ENCODE measurements at places on chromosomes 2 and 18. TPM values are rescaled to one million over a fixed set of nuclear protein-coding genes. Genes with fewer than 3 reads are reported as not detected.
A peak's percentile ranks its signal among the peaks of the same experiment; 100 is the strongest.

AQP12B gene
- 0.50 TPM for polyA plus RNA-seq

SOS1 gene
- 18.4 TPM for polyA plus RNA-seq

SERPINB4 gene
- not detected for polyA plus RNA-seq

- H3K27me3 ChIP-seq, result no peaks in the 10 kb centered on the region
- no peak overlapping the region for H3K4me3 ChIP-seq
- peaks cover 13% of the 10 kb centered on the region for H3K4me1 ChIP-seq
- no peak overlapping the region for H3K27ac ChIP-seq
- H3K36me3 ChIP-seq, result no peaks in the 10 kb centered on the region
- DNase-seq, result no peak
These were observed 24.6 kb downstream of the RTN4 start for GRCh38 chr2:55025627-55026026.

- no peaks in the 10 kb centered on the region for H3K27me3 ChIP-seq
- no peak overlapping the region for H3K27ac ChIP-seq
- H3K4me3 ChIP-seq, result no peak overlapping the region
- no peak for DNase-seq
- no peaks in the 10 kb centered on the region for H3K36me3 ChIP-seq
These were observed 499.1 kb upstream of the HS6ST1 start for GRCh38 chr2:128817813-128818212.

DNA sequence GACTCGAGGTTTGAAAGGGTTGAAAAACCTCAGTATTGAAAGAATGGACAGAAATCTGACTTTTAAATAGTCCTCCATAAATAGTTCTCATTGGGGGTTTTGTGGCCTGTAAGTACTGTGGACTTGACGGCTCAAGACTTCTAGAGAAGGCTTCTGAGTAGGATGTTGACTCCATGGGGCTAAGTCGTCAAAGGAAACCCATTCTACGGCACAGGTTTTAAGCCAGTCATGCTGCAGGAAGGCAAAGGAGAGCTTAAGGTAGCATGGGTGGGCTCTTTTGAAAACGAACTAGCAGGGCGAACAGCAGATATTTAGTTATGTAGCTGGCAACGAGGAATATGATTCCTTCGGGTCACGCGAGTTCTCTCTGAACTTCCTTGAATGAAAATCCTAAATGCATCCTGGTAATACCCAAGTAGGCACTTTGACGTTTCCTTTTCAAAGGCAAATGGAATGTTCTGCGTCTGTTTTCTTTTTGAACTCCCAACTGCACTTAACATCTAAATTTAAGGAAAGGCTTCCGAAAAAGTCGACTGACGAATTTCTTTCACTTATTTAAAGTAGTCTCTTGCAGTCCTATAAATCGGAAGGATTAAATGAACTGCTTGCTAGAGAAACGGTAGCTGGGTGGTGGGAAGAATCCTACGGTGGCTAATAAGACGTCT lies 1.1 kb upstream of the NEDD4L start:
- H3K27me3 ChIP-seq, result peaks cover 10% of the 10 kb centered on the region
- peak overlapping the region; percentile 83 for H3K4me3 ChIP-seq
- no peak for DNase-seq
- H3K27ac ChIP-seq, result no peak overlapping the region

- peaks cover 19% of the 10 kb centered on the region for H3K36me3 ChIP-seq
- peak within 1 kb of the TSS; percentile 99 for H3K27ac ChIP-seq
- peak within 1 kb of the TSS; percentile 94 for H3K4me3 ChIP-seq
These were observed at the start of gene CCDC141 for GRCh38 chr2:179049546-179050311. Gene CCDC141 (minus strand): TSS chr2:179050137. CDS start chr2:179049941, 196 bp downstream.

GRCh38 chr2:229273723-229274338 lies 2.7 kb upstream of the PID1 start:
- H3K27me3 ChIP-seq, result peaks cover 30% of the 10 kb centered on the region
- H3K27ac ChIP-seq, result no peak overlapping the region
- peak; percentile 68 for DNase-seq
- no peaks in the 10 kb centered on the region for H3K4me1 ChIP-seq
- no peaks in the 10 kb centered on the region for H3K36me3 ChIP-seq
- no peak overlapping the region for H3K4me3 ChIP-seq

- no peaks in the 10 kb centered on the region for H3K27me3 ChIP-seq
- H3K4me3 ChIP-seq, result no peak overlapping the region
- H3K4me1 ChIP-seq, result peaks cover 7% of the 10 kb centered on the region
- no peaks in the 10 kb centered on the region for H3K36me3 ChIP-seq
- no peak for DNase-seq
- no peak overlapping the region for H3K27ac ChIP-seq
These were observed 439.5 kb downstream of the MEIS1 start for GRCh38 chr2:66874411-66874810.

DNA sequence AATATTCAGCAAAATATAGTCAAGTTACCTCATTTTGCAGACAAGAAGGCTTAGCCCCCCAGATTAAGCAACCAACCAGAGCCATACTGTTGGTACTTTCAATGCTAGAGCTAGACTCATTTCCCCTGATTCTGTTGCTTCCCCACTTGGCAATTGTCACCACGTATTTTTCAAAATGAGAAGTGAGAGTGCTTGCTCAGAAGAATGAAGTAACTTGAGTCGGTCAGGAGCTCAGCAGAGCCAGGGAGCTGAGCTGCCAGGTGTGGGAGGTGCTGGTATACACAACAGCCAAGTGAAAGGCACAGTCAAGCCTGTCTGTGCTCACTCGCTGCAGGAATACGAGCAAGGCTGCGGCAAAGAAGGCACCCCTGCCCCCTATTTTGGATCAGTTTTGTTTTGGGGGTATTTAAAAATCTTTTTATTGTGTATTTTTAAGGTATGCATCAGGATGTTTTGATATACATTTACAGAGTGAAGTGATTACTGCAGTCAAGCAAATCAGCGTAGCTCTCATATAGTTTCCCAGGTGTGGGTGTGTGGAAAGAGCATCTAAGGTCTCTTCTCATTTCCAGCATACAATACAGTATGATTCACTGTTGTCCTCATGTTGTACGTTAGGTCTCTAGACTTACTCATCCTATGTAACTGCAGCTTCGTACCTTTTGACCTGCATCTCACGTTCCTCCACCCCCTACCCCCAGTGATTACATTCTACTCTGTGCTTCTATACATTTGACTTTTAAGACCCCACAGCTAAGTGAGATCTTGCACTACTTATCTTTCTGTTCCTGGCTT lies 62.4 kb downstream of the MRPS9 start:
- no peak overlapping the region for H3K4me3 ChIP-seq
- H3K27me3 ChIP-seq, result no peaks in the 10 kb centered on the region
- H3K4me1 ChIP-seq, result peaks cover 6% of the 10 kb centered on the region

DNA sequence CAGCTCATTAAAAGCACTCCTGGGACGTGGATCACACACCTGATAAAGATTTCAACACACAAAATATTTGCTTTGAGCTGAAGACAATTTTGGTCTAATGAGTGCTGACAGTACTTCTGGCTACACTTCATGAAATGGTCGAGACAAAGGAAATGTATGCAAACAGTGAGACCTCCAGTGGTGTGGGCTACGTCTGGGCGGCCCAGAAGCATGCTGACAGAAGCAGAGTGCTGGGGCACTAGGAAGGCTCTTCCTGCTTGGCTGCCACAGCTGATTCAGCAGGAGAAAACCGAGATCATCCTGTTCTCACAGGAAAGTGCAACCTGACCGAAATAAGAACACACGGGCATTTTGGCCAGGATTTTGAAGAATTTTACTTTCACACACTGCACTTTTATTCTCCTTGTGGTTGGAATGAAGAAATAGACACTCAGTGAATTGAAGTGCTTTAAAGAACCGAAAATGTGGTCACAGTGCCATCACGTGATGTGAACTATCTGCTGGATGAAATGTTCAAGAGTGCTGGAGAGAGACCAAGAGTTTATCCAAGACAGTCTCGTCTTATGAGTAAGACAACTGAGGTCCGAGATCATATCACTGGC lies 149.5 kb downstream of the CCBE1 start:
- H3K27ac ChIP-seq, result peak overlapping the region; percentile 37
- no peaks in the 10 kb centered on the region for H3K27me3 ChIP-seq
- peaks cover 19% of the 10 kb centered on the region for H3K4me1 ChIP-seq
- H3K4me3 ChIP-seq, result no peak overlapping the region
- H3K36me3 ChIP-seq, result no peaks in the 10 kb centered on the region
- peak; percentile 93 for DNase-seq

- H3K36me3 ChIP-seq, result no peaks in the 10 kb centered on the region
- H3K4me3 ChIP-seq, result peak overlapping the region; percentile 84
- no peak overlapping the region for H3K27ac ChIP-seq
- peak; percentile 43 for DNase-seq
- H3K4me1 ChIP-seq, result no peaks in the 10 kb centered on the region
These were observed 1.6 kb downstream of the CRIM1 start for GRCh38 chr2:36356990-36357846.

- no peak overlapping the region for H3K4me3 ChIP-seq
- H3K4me1 ChIP-seq, result no peaks in the 10 kb centered on the region
- H3K36me3 ChIP-seq, result no peaks in the 10 kb centered on the region
- H3K27me3 ChIP-seq, result peaks cover 4% of the 10 kb centered on the region
- H3K27ac ChIP-seq, result no peak overlapping the region
These were observed 33.5 kb upstream of the CCDC93 start for GRCh38 chr2:118047380-118047826.

DNA sequence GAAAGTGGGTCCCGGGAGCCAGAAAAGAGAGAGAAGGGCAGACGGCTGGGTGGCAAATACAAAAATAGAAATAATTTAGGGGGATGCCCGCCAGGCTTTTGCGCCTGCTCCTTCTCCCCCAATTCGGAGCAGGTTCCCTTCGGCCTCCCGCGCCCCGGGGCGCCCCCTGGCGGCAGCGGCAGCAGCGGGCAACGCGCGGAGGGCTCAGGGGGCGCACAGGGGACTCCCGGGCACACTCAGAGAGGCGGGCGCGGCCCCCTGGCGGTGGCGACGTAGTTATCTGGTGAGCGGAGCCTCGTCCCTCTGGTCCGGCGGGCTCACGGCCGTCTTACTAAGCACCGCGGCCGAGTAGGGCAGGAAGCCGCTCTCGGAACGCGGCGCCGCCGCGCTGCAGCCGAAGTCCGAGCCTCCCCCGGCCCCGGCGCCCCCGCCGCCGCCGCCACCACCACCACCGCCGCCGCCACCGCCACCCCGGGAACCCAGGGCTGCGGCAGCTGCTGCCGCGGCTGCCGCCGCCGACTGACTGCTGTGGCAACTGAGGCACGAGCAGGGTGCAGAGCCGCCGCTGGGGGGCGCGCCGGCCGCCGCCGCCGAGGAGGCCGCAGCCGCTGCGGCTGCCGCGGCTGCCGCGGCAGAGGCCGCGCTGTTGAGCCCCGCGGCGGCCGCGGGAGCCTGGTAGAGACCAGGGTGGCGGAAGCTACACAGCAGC lies 3.8 kb downstream of the EVX2 start:
- DNase-seq, result peak; percentile 93
- no peaks in the 10 kb centered on the region for H3K36me3 ChIP-seq
- peaks cover 3% of the 10 kb centered on the region for H3K4me1 ChIP-seq
- peaks cover 100% of the 10 kb centered on the region for H3K27me3 ChIP-seq

- H3K36me3 ChIP-seq, result no peaks in the 10 kb centered on the region
- no peak for DNase-seq
- peaks cover 6% of the 10 kb centered on the region for H3K4me1 ChIP-seq
- no peak overlapping the region for H3K4me3 ChIP-seq
- peaks cover 34% of the 10 kb centered on the region for H3K27me3 ChIP-seq
These were observed 404.1 kb upstream of the ACVR2A start for GRCh38 chr2:147440734-147441133.

DNA sequence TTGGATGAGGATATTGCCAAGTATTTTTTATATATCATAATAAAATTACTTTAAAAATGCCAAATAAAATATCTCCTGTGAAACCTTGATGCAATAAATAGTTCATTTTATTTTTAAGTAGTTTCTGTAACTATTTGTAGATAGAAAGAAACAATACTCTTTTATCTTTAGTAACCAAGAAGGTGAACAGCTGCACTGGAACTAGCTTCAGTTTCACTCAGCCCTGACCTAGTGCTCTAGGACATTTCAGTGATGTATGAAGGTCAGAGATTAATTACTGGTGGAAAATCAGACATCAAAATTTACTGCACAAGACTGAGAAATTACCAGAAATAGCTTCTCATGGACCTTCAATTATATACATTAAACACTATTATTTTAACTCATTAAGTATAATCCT lies 1305.0 kb downstream of the CNTNAP5 start:
- H3K27me3 ChIP-seq, result no peaks in the 10 kb centered on the region
- H3K4me1 ChIP-seq, result peaks cover 7% of the 10 kb centered on the region
- H3K4me3 ChIP-seq, result no peak overlapping the region
- H3K36me3 ChIP-seq, result no peaks in the 10 kb centered on the region
- no peak overlapping the region for H3K27ac ChIP-seq

DNA sequence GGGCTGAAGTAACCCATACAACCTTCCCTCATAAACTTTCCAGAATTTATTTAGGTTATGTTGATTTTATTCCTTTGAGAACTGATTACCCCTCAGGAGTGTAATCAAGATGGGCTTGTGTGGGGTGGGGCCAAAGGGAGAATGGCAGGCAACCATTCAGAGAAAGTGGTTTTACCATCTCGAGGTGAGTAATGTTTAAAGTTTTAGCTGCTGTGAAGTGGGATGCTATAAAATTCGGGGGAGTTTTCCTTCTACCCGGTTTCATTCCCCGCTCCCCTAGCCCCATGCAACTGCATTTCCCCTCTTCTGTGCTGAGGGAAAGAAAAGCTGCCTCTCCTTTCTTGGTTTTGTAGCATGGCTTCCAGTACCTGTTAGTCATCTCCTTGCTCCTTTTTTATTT lies 34.7 kb downstream of the MAP4K4 start:
- peaks cover 41% of the 10 kb centered on the region for H3K4me1 ChIP-seq
- no peak for DNase-seq
- H3K36me3 ChIP-seq, result no peaks in the 10 kb centered on the region
- peak overlapping the region; percentile 56 for H3K27ac ChIP-seq

GRCh38 chr18:24003903-24004640 lies 10.5 kb upstream of the TTC39C start:
- H3K4me3 ChIP-seq, result no peak overlapping the region
- no peaks in the 10 kb centered on the region for H3K36me3 ChIP-seq
- no peaks in the 10 kb centered on the region for H3K4me1 ChIP-seq
- no peaks in the 10 kb centered on the region for H3K27me3 ChIP-seq
- no peak for DNase-seq
- H3K27ac ChIP-seq, result no peak overlapping the region

- peaks cover 20% of the 10 kb centered on the region for H3K27me3 ChIP-seq
- H3K4me1 ChIP-seq, result peaks cover 24% of the 10 kb centered on the region
- no peak for DNase-seq
- no peaks in the 10 kb centered on the region for H3K36me3 ChIP-seq
These were observed 239.9 kb downstream of the PAX3 start for GRCh38 chr2:222058819-222059445.

- no peaks in the 10 kb centered on the region for H3K36me3 ChIP-seq
- no peak for DNase-seq
- H3K27ac ChIP-seq, result no peak overlapping the region
- H3K4me3 ChIP-seq, result no peak overlapping the region
- no peaks in the 10 kb centered on the region for H3K27me3 ChIP-seq
These were observed 69.1 kb downstream of the ACKR3 start for GRCh38 chr2:236638707-236639106.

GRCh38 chr2:160353166-160353565 lies 140.4 kb downstream of the RBMS1 start:
- no peaks in the 10 kb centered on the region for H3K36me3 ChIP-seq
- no peak overlapping the region for H3K4me3 ChIP-seq
- H3K4me1 ChIP-seq, result peaks cover 38% of the 10 kb centered on the region
- no peaks in the 10 kb centered on the region for H3K27me3 ChIP-seq
- no peak overlapping the region for H3K27ac ChIP-seq

GRCh38 chr2:61537277-61537949 lies 743 bp downstream of the XPO1 start:
- peak; percentile 53 for DNase-seq
- H3K36me3 ChIP-seq, result peaks cover 3% of the 10 kb centered on the region
- H3K27ac ChIP-seq, result peak overlapping the region; percentile 97
- H3K4me1 ChIP-seq, result peaks cover 13% of the 10 kb centered on the region
- H3K4me3 ChIP-seq, result peak overlapping the region; percentile 92
- H3K27me3 ChIP-seq, result no peaks in the 10 kb centered on the region

All from cardiac muscle cell (in vitro differentiated cells and primary cell).